ENCODE measurements at places on chromosomes 1 and 21. TPM values are rescaled to one million over a fixed set of nuclear protein-coding genes. Genes with fewer than 3 reads are reported as not detected.

The DCDC2B gene
- not detected for total RNA-seq

The TNFRSF25 gene
- total RNA-seq = 104 TPM

The C1orf116 gene
- total RNA-seq = 0.08 TPM

- peaks cover 2% of the 10 kb centered on the region for H3K27me3 ChIP-seq
- peaks cover 13% of the 10 kb centered on the region for H3K4me1 ChIP-seq
- peak overlapping the region; percentile 88 for H3K4me3 ChIP-seq
- no peak for DNase-seq
Measured at GRCh38 chr1:1435911-1436629, 580 bp downstream of the VWA1 start.

GRCh38 chr1:176552999-176553398 is 90.0 kb downstream of the PAPPA2 start:
- H3K36me3 ChIP-seq = no peaks in the 10 kb centered on the region
- H3K27ac ChIP-seq = no peak overlapping the region
- no peak overlapping the region for H3K4me3 ChIP-seq
- DNase-seq = no peak

DNA sequence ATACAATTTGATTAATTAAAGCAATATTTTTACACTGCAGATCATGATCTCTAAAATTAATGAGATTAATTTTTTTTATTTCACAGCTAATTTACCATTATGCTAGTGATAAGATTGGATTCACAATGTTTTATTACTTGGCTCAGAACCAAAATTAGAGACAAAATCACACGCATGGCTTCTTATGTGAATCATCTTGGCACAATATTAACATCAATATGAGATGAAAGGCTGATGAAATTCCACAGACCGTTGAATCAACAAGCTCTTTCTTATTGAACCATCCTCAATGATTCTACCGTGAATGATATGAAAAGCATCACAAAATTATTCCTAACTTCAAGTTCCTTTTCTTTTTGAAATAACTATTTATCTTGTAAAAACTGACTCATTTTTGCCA is 544.9 kb downstream of the KCNT2 start:
- no peaks in the 10 kb centered on the region for H3K4me1 ChIP-seq
- H3K27ac ChIP-seq = no peak overlapping the region
- H3K27me3 ChIP-seq = no peaks in the 10 kb centered on the region
- no peak overlapping the region for H3K4me3 ChIP-seq
- no peak for DNase-seq

The KRTAP12-2 gene
- total RNA-seq = not detected

The ITLN1 gene
- total RNA-seq = not detected

DNA sequence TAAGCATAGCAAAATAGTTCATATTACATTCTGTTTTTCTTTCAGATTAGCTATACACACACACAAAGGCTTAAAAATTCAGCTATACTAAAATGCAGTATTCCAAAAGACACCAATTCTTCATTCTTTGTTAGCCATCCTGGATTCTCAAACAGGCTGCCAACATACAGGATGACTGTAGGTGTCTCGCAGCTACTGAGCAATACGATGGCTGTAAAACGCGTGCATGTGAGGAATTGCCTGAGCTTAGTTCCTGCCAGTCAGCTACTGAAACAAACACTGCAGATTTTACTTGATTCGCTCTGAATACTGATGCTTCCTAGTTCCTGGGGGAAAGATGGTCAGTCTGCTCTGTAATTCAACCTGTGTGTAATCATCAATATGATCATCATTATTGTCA is 24.7 kb upstream of the HMGN1 start:
- no peak overlapping the region for H3K4me3 ChIP-seq
- H3K36me3 ChIP-seq = no peaks in the 10 kb centered on the region
- H3K27ac ChIP-seq = no peak overlapping the region
- peaks cover 3% of the 10 kb centered on the region for H3K4me1 ChIP-seq
- peaks cover 3% of the 10 kb centered on the region for H3K27me3 ChIP-seq

The LENEP gene
- total RNA-seq = 0.82 TPM

The ARTN gene
- 0.67 TPM for total RNA-seq

DNA sequence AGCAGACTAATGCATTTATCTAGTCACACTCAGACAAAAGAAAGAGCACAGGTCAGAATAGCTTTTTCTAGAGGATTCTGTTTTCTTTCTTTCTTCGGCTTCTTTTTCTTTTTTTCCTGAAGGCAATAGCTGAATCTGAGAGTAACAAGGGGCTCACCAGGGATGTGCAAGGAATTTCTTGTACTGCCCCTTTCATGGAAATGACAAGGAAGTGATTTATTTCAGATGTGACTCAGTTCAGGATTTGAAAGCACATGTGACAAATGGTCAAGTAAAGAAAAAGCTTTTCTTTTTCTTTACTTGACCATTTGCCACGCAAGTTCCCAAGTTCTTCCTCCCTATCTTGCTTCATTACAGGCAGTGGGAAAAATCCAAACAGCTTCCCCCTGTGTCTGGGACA is 202.0 kb downstream of the GABPA start:
- peaks cover 33% of the 10 kb centered on the region for H3K36me3 ChIP-seq
- DNase-seq = no peak
- H3K27me3 ChIP-seq = peaks cover 9% of the 10 kb centered on the region
- H3K4me1 ChIP-seq = peaks cover 66% of the 10 kb centered on the region
- no peak overlapping the region for H3K4me3 ChIP-seq

The TEX38 gene
- total RNA-seq = not detected

DNA sequence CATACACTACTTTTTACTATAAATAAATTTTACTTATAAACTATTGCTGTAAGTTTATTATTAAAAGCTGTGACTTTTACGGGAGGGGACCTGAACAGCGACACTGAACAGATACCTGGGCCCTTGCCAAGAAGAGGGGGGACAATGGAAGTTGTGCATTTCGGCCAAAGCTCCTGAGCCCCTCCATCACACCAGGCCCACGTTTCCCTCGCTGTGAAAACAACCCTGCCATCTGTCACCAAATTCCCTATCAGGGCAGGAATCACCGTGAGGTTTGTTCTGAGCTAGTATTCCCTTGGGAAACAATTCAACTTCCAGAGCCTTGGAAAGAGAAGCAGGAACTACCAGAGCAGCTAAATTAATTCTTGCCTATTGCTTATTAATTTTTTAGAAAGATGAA is 37.0 kb downstream of the VTCN1 start:
- H3K27ac ChIP-seq = no peak overlapping the region
- no peak overlapping the region for H3K4me3 ChIP-seq
- DNase-seq = no peak
- no peaks in the 10 kb centered on the region for H3K27me3 ChIP-seq

The MYBPH gene
- not detected for total RNA-seq

The KIFAP3 gene
- 49.7 TPM for total RNA-seq

The MYOG gene
- 15.7 TPM for total RNA-seq

DNA sequence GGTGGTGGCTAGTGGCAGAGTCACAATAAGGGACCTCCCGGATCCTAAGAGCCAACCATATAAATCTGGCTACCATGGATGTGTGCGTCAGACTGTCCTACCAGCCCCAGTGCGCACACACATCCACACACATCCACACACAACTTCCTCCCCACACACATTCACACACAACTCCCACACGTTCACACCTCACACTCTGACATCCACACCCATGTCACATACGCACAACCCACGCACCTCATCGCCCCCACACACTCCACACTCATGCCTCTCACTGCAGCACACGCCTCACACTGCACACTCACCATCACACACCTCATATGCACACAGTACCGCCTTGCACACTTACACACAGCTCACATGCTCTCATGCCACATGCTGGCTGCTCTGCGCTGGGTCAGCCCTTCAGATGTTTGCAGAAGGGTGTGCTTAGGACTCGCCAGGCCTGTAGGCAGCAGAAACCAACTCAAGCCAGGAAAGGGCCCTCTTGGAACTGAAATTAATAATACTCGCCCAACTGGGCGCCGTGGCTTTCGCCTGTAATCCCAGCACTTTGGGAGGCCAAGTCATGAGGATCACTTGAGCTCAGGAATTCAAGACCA is 3.0 kb downstream of the LDLRAD2 start:
- H3K4me1 ChIP-seq = peaks cover 30% of the 10 kb centered on the region
- peaks cover 27% of the 10 kb centered on the region for H3K27me3 ChIP-seq
- H3K27ac ChIP-seq = peak overlapping the region; percentile 58
- H3K36me3 ChIP-seq = peaks cover 21% of the 10 kb centered on the region

- H3K4me3 ChIP-seq = peak overlapping the region; percentile 93
- H3K27ac ChIP-seq = peak overlapping the region; percentile 55
- peaks cover 14% of the 10 kb centered on the region for H3K4me1 ChIP-seq
Measured at GRCh38 chr1:178724376-178724727, 692 bp upstream of the RALGPS2 start.

DNA sequence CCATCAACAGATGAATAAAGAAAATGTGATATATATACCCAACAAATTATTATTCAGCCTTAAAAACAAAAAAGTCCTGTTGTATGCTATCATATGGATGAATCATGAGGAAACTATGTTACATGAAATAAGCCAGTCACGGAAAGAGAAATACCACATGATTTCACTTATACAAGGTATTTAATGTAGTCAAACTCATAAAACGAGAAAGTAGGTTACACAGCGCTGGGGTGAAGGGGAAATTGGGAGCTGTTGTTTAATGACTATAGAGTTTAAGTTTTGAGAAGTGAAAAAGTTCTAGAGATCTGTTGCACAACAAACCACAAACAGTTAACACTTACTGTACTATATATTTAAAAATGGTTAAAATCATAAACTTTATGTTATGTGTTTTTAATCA is 58.5 kb downstream of the SLC25A24 start:
- no peak overlapping the region for H3K4me3 ChIP-seq
- peaks cover 17% of the 10 kb centered on the region for H3K4me1 ChIP-seq
- DNase-seq = no peak
- peaks cover 3% of the 10 kb centered on the region for H3K27me3 ChIP-seq
- peaks cover 61% of the 10 kb centered on the region for H3K36me3 ChIP-seq

The FHAD1 gene
- total RNA-seq = 2.1 TPM

DNA sequence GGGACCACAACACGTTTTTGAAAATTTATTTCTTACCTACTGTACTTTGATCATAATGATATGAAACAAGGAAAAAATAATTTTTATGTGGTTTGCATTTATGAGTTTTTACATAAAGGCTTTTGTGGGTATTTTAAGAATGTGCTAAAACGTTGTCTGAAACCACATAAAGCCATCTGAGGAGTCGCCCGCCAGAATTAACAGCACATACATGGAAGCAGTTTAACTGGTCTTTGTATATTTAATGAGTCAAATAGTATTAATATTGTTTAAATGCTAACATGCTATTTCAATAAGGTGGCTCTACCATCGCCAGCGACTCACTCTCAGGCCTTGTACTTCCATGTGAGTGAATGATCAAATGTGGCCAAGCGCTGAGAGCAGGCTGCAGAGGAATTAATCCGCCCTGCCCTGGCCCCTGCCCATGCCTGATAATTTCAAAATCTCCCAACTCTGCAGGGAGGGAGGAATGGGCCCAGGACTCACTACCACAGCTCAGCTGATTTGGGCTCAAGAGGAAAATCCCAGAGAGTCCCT is 49.6 kb downstream of the SLC66A1 start:
- DNase-seq = no peak
- H3K4me3 ChIP-seq = no peak overlapping the region
- H3K4me1 ChIP-seq = no peaks in the 10 kb centered on the region
- H3K27ac ChIP-seq = no peak overlapping the region
- H3K27me3 ChIP-seq = peaks cover 11% of the 10 kb centered on the region

DNA sequence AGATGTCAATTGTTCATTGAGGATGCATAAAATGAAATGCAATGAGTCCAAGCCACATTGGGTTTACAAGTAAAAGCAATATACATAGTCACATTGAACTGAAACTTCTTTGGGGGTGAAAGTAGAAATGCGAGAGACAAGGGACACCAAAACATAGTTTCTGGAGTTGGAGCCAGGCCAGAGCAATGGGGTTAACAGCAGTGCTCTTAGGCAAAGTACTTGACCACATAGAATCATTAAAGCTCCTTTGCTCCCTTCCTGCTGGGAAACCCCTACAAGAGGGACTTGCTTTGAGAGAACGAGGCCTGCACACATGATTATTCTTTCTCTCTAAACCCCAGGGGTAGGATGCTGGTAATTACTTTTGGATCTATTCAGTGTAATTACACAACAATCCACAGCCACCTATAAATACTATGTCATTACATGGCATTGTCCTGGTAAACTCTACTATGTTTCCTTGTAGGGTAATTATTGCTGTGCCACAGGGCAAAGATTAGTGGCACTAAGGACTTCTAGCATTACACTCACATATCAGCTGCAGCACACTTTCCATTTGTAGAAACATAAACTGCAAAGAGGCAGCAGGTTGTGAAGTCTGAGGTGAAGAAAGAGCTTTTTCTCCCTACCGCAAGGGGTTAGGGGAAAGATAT is 421.6 kb upstream of the PBX1 start:
- no peak for DNase-seq
- no peaks in the 10 kb centered on the region for H3K36me3 ChIP-seq
- no peak overlapping the region for H3K4me3 ChIP-seq
- no peaks in the 10 kb centered on the region for H3K4me1 ChIP-seq
- H3K27me3 ChIP-seq = no peaks in the 10 kb centered on the region
- no peak overlapping the region for H3K27ac ChIP-seq

The RCSD1 gene
- 39.5 TPM for total RNA-seq

The NT5C1A gene
- total RNA-seq = not detected

DNA sequence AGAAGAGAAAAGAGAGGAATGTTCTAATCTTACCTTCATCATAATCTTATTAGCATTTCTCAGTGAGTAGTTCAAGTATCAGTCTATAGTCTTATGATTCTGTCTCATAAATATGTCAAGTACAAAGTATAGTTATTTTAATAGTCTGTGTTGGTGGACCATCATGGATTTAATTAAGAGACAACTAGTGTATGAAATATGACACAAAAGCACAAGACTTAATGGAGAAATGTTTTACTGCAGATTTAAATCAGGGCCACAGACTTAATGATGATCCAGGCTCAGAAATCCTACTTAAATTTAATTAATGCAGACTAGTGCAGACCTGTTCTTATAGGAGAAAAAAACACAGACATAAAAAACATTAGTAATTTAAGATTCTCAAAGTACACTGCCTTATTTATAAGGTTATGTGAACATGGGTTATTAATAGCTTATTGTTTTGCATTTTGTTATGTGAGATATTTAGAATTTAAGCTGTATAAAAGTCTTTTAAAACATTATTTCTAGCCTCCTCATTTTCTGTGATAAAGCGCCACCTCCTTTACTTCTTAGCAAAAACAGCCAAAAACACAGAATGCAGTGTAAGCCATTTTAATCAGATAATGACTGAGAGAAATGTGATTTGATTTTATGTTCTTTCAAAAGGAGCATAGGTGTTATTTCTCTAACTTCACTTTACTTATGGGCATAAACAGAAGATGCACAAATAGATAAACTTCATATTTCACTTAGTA is 255.0 kb upstream of the SNX7 start:
- no peak overlapping the region for H3K4me3 ChIP-seq
- H3K27ac ChIP-seq = no peak overlapping the region
- DNase-seq = no peak
- no peaks in the 10 kb centered on the region for H3K4me1 ChIP-seq

GRCh38 chr1:59755069-59755685 is 59.6 kb upstream of the HOOK1 start:
- DNase-seq = no peak
- H3K4me3 ChIP-seq = no peak overlapping the region
- no peak overlapping the region for H3K27ac ChIP-seq
- H3K27me3 ChIP-seq = peaks cover 3% of the 10 kb centered on the region
- H3K36me3 ChIP-seq = peaks cover 4% of the 10 kb centered on the region

The TBX15 gene
- 38.0 TPM for total RNA-seq

Data from endothelial cell (in vitro differentiated cells).